Fibroblast of skin of scalp (primary cell): ENCODE measurements at places on chromosomes 13 and 19.

DNA sequence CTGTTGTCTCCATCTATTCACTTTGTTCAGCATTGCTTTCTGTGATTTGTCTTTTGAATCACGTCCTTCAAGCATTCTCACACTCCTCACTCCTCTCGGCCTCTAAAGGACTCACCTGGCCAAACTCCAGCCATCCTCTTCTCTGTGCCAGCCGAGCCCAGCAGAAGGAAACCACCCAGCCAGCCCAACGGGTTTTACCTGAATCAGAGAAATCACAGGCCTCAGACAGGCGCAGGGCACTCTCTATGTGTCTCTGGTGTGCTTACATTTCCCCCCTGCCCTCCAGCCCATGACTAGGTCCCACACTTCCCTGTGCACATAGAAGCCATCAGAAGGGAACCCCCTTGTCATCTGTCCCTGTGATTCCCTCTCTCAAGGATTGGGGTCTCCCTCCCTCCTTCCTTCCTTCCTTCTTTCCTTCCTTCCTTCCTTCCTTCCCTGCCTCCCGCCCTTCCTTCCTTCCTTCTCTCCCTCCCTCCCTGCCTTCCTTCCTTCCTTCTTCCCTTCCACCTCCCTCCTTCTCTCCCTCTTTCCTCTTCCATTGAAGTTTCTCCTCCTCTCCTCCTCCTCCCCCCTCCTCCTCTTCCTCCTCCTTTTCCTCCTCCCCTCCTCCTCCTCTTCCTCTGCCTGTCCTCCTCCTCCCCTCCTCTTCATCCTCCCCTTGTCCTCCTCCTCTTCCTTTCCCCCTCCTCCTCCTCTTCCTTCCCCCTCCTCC lies 8.8 kb upstream of the ZNF541 start:
- no peak for DNase-seq

GRCh38 chr19:35135389-35135909 lies 590 bp upstream of the LGI4 start:
- DNase-seq, result peak; percentile 69

DNA sequence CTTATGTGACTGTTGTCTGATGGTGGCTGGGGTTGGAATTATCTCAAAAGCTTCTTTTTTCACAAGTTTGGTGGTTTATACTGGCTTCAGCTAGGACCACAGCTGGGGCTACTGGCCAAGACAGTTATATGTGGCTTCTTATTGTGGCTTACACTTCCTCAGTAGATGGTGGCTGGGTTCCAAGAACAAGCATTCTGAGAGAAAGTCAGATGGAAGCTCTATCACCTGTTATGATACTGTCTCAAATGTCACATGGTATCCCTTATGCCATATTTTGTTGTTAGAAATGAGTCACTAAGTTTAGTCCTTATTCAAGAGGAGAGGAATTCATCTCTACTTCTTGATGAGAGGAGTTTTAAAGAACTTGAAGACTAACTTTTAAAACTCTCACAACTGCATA lies 41.6 kb downstream of the NDFIP2 start:
- peak; percentile 45 for DNase-seq

DNA sequence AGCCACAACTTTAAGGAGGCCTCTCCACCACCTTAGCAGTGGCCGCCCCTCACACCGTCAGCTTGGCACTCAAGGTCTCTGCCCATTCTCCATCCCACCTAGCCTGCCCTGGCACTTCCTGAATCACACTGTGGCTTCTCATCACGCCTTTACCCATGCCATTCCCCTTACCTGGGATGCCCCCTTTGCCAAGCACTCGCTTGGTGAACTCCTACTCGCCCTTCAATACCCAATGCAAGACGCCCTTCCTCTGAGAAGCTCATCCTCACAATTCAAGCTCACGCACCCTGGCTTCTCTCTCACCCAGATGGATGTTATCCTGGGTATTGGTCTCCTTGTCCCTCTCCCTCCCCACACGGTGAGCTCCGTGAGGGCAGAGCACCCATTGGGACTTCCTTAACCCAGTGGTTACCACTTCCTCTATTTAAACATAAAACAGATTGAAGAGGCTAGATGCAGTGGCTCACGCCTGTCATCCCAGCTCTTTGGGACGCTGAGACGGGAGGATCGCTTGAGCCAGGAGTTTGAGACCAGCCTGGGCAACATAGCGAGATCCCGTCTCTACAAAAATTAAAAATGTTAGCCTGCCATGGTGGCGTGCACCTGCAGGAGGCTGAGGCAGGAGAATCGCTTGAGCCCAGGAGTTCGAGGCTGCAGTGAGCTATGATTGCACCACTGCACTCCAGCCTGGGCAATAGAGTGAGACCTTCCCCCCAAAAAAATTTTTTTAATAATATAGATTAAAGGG lies 12.6 kb upstream of the SHD start:
- DNase-seq, result no peak

DNA sequence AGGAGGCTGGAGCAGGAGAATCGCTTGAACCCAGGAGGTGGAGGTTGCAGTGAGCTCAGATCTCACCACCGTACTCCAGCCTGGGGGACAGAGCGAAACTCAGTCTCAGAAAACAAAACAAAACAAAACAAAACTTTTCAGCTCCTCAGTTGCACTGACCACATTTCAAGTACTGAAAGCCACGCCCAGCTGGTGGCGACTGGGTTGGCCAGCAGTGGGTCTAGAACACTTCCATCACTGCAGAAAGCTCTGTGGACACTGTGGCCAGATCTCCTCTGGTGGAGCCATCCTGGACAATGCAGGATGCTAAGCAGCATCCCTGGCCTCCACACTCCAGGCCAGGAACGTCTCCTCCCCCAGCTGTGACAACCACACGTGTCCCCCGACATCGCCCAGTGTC lies 21.1 kb downstream of the TLE2 start:
- no peak for DNase-seq

GRCh38 chr19:53612762-53613526 lies 18.9 kb upstream of the DPRX start:
- no peak for DNase-seq

GRCh38 chr13:48214519-48215121 lies 18.4 kb upstream of the ITM2B start:
- no peak for DNase-seq

DNA sequence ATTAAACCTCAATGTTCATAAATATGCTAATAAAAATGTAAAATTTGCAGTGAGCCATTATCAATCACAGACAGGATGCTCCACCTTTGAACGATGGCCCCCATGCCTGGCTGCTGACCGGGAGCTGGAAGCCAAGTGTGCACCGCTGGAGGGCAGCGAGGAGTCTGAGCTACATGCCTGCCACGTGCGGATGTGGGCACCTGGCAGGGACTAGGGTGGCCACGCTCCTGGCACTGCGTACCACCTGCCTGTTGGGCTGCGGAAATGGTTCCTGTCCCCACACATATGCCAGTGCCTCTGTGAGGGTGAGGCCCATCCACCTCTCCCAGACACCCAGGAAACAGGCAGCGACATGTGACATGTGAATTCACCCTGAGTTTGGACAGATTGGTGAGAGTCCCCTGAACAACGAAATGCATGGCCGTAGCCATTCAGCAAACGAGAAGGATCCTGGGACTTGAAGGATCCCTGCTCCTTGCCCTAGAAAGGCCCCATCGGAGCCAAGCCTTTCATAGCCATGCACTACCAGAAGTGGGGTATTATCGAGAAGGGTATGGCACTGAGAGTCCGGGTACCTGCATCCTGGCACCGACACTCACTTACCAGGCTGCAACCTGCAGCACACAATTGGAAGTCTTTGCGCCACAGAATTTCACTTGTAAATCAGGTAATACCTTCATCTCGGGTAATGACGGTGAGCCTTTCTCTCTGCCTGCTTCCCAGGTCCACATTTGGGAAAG lies 35.8 kb downstream of the TSHZ3 start:
- no peak for DNase-seq

GRCh38 chr13:26052337-26052736 lies 521 bp upstream of the SHISA2 start:
- DNase-seq, result no peak

DNA sequence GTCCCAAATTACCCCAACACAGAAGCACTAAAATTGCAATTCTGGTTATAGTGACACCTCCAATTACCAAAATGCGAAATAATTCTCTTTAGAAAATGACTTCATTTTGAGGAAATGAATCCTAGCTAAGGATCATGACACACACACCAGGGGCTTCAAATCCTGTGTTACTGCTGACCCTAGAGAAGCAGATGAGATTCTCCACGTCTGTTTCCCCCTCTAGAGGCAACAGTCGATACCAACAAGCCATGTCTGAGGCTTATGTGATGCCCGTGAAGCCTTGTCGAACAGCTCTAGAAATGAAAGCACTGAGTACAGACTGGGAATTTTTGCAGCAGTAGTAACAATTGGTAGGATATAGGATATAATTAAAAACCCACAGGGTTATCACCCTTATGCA lies 153.6 kb upstream of the TMTC4 start:
- DNase-seq, result no peak

- peak; percentile 24 for DNase-seq
These were observed 95.2 kb downstream of the LRCH1 start for GRCh38 chr13:46648166-46648607.

GRCh38 chr13:104314926-104315535 lies 1248.8 kb upstream of the SLC10A2 start:
- peak; percentile 38 for DNase-seq

GRCh38 chr13:68551701-68552522 lies 1321.8 kb upstream of the PCDH9 start:
- no peak for DNase-seq

- DNase-seq, result no peak
These were observed 181.3 kb downstream of the KDM4B start for GRCh38 chr19:5149932-5150901.

DNA sequence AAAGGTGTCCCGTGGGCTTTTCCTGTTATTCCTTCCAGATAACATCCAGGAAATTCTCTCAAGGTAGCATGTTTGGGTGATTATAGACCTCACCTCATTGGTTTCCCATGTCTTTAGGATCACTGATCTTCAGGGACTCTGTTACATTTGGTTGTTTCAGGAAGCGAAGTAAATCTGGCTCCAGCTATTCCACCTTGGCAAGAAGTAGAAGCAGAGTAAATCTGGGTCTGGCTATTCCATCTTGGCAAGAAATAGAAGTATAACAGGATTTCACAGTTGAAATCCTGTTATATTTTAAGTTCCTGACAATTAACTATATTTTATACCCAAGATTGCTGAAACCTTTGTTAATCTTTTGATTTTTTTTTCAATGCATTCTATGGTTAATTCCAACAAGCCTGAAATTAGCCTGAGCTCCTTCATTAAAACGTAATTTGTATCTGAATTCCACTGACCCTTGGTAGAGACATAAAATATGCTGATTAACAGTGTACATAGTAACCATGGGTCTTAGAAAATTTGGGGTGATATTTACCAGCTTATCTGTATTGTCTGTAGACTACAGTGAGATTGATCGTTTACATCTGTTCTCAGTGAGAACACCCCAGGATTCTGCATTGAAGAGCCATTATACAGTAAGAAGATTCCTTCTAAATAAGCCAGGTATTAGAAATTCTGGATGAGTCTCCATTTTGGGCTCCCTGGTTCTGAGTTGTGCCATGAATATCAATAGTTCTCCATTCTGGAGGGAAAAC lies 267.6 kb upstream of the SLITRK6 start:
- DNase-seq, result no peak

GRCh38 chr13:97780486-97780885 lies 173.0 kb upstream of the IPO5 start:
- DNase-seq, result no peak

GRCh38 chr19:46659151-46660007 lies 1.6 kb downstream of the DACT3 start:
- DNase-seq, result peak; percentile 39

- DNase-seq, result no peak
These were observed 6.0 kb downstream of the PCDH8 start for GRCh38 chr13:52842441-52842840.

DNA sequence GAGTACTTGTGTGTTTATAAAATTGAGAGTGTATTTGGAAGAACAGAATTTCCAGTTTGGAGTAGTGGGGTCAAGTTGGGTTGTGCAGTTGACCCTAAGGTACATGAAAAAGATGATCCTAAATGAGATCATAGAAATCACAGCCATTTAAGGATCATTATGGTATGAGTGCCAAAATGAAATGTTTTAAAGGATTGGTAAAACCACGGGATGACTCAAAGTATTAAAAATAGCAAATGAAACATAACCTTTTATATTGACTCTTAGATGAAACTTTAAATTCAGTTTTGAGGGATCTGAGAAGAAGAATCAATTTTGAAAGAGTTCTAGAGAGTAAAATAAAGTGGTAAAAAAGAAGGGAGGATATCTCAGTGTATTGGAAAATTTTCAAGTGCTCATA lies 773.8 kb downstream of the GPC5 start:
- DNase-seq, result peak; percentile 61

GRCh38 chr19:36032251-36033104 lies at the start of gene CLIP3:
Gene CLIP3 (minus strand): TSS chr19:36032873. CDS start chr19:36032357, 516 bp downstream.
- DNase-seq, result peak; percentile 82

DNA sequence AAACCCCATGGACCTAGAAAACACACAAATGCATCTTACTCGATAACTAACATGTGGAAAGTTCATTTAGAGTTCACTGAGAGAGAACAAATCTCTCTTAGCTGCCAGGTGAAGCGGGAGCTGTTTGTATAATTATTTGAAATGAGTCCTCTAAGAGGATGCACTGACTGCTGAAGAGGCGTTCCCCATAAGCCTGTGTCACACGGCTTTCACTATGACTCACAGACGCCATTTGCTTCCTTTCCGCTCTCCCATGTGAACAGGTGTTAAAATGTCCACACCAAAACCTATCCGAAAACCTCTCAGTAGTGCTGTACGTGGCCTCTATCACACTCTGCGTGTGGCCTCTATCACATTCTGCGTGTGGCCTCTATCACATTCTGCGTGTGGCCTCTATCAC lies 101.8 kb downstream of the SOX1 start:
- no peak for DNase-seq

- no peak for DNase-seq
These were observed 320.8 kb upstream of the MAB21L1 start for GRCh38 chr13:35797244-35797643.

GRCh38 chr19:14093117-14093823 lies 2.7 kb upstream of the SAMD1 start:
- DNase-seq, result no peak

GRCh38 chr13:33175991-33176390 lies 109.6 kb downstream of the STARD13 start:
- no peak for DNase-seq

DNA sequence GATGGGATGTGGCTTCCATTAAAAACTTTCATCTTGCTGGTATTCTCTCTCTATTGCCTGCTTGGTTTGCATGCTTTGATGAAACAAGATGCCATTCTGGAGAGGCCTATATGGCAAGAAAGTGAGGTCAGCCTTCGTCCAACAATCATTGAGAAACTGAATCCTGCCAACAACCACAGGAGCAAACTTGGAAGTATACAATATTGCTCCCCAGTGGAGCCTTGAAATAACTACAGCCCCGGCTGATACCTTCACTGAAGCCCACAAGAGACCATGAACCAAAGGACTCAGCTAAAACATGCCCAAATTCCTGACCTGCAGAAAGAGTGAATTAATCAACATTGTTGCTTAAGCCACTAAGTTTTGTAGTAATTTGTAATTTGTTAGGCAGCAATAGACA lies 82.5 kb upstream of the FGF14 start:
- no peak for DNase-seq
